ENCODE measurements at places on chromosomes 12 and 14.
A peak's percentile ranks its signal among the peaks of the same experiment; 100 is the strongest.

GRCh38 chr12:105864901-105865300 is 273.9 kb downstream of the NUAK1 start:
- no peak for DNase-seq

GRCh38 chr12:49515266-49515665 is 23.6 kb upstream of the KCNH3 start:
- DNase-seq = peak; percentile 59

GRCh38 chr14:100944052-100944451 is 40.5 kb upstream of the RTL1 start:
- DNase-seq = no peak

DNA sequence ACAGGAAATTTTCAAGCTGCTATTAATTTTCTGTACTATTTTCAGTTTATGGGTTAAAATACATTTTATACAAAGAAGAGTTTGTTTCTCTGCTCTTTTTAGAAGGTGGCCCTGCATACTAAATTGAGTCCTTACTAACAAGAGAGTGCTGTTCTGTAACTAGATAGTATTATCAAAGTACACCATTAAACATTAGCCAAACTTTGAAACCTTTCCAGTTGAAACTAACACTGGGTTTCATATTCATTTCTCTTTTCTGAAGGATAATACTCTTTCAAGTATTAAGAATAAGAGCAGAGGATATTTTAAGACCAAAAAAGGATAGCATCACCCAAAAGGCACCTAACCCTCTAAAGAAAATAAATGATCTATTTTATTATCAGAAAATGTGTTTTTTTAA is 47.2 kb downstream of the PEBP1 start:
- DNase-seq = no peak

DNA sequence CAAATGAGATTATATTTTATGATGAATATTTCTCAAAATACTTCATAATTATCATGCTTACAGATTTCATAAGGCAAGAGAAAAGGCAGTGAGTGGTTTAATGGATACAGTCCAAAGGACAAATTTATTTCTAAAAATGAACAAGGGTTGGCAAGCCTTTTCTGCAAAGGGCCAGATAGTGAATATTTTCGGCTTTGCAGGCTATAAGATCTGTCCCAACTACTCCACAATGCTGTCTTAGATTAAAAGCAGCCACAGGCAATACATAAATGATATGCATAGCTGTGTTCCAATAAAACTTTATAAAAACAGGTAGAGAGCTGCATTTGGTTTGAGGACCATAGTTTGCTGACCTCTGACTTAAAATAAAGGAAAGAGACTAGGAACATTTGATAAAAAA is 42.9 kb upstream of the STK38L start:
- DNase-seq = no peak

DNA sequence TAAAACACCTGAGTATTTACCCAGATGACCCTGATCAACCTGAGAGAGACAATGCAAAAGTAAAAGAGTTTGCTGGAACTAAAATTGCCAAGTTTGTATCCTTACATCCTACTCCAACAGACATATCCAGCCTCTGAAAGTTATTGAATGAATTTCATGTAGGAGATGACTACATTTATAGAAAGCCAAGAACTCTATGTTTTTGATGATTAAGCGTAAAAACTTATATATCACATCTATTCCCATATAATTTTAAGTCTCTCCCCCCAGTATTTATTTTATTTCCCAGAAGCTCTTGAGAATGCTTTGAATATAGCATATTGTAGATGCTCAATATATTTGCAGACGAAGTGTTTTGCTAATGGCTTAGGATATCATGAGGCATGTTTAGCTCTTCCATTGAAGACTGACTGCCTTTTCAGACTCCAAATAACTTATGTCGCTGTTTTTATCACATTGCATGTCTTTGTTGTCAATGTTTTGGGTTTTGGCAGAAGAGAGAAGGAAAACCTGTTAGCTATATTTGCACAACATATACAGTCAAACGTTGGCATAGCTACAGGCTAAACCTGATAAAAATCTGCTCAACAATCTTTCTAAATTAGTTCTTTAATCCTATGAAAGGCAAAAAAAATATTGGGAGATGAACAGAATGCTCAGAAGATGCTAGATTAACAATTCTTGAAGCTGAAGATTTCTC is 213.6 kb downstream of the DIO2 start:
- no peak for DNase-seq

DNA sequence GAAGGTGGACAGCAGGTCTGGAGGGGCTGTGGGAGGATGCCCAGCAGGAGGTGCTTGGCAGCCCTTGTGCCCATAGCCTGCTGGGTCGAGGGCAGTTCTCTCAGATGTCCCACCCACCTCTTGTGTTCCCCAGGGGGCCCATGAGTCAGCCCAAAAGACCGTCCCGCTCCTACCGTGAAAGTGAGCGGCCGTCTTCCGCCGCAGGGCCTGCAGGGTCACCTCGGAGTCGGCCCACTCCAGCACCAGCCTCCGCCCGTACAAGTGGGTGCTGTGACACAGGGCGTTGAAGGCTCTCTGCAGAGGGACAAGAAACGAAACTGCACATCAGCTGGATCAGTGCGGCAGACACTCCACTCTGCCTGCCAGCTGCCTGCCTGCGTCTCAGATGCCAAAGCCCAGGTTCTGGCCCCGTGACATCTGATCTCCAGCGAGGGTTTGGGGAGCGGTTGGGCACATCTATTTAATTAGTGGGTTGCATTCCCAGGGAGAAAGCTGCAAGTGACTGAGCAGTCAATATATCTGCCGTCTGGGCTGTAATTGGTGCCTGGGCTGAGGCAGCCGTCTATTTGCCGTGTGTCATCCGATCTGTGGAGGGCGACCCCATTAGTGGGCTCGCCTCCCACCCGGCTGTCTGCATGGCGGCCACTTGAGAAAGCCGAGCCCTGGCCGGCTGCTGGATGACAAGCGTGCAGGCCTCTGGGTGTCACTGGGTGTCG is 121.5 kb downstream of the RBM19 start:
- no peak for DNase-seq

DNA sequence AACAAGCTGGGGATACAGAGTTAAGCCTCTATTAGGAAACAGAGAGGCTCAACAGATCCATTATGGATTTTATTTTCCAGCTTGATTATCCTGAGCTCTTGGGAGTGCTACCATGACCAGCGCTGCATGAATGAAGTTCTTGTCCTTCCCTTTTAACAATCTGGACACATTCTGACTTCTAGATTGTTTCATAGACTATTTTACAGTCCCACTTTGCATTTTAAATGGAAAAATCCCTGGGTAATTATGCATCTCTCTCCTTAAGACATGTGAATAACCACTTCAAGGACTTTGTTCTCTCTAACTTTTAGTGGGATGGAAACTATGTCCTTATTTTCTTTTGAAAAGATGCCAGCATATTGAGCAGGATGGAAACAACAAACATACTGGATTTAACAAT is 2.0 kb downstream of the CCDC198 start:
- no peak for DNase-seq

DNA sequence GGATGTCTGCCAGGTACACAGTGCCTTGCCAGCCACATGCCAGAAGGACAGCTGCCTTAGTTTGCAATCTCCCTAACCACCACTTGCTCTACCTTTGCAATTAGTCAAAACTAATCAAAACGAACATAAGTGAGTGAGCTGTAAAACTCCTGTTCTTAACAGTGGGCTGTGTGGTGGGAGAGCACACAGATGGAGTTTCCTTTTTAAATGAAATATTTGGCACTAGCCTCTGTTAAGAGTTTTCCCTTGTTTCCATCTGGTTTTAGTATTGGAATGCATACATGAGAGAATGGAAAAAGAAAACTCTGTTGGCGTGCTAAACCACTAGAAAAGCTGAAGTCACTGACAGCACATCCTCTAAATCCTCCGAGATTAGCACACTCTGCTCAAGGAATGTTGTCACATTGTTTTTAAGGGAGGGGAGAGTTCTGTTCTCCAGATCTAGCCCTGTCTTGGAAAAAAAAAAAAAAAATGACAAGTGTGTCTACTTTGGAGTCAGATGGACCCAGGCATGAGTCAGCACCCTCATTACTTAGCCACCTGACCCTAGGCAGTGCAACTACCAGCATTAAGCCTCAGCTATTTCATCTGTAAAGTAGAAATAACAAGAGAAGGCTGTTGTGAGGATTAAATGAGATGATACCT is 83.9 kb downstream of the STXBP6 start:
- DNase-seq = peak; percentile 50

DNA sequence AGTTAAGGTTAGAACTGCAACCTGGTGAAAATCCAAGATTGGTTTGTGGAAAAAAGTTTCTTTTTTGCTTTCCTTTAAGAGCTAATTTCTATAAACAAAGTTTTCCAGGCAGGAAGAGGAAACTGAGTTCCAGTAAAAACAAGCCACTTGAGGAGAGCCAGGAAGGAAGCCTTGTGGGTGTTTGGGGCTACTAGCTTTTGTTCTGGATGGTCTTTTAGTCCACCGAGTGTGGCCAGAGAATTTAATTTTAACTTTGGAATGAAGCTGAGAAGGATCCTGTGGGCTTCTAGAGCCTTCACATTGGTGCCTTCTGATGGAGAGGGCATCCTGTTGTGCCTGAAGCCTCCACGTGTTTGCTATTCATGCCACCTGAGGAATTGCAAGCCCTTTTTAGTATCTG is 327.9 kb downstream of the C12orf75 start:
- DNase-seq = no peak

- DNase-seq = no peak
Measured at GRCh38 chr14:49876563-49877127, 16.2 kb upstream of the ARF6 start.

DNA sequence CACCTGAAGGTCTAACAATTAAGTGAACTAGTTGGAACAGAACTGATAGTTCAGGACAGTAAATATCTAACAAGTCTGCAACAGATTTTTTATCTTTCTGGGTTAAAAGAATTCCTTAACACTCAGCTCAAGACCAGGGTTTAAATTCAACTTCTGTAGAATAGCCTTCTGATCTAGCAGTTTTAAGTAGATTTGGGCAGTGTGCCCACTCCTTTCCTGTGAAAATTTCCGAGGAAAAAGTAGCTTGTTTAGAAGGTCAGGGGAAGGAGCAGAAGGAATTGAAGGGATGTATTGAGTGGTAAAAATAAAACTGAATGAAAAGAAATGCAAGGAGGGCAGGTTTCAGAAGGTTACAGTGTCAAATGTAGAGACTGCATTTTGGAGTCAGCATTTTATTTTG is 45.8 kb downstream of the ATL1 start:
- no peak for DNase-seq

DNA sequence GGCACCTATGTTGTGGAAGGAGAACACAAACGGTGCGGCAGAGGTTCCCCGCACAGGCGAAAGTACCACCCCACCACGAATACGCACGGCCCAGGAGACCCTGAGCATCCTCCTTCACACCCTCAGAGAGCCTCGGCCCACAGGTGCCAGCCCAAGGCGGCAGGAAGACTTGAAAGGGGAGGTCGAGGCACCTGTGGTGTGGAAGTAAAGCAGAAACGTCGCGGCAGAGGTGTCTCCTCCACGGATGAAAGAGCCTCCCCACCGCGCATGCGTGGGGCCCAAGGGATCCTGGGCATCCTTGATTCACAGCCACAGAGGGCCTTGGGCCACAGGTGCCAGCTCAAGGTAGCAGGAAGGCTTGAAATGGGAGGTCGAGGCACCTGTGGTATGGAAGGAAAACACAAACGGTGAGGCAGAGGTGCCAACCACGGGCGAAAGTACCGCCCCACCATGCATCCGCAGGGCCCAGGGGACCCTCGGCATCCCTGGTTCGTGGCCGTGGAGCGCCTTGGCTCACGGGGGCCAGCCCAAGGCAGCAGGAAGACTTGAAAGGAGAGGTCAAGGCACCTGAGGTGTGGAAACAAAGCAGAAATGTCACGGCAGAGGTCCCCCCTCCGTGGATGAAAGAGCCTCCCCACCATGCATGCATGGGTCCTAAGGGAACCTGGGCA is 380.1 kb downstream of the ALG10 start:
- peak; percentile 0 for DNase-seq

- no peak for DNase-seq
Measured at GRCh38 chr12:44502681-44503080, 373.4 kb downstream of the NELL2 start.
